Stimulated activated CD4-positive, alpha-beta T cell treated with anti-CD3 and anti-CD28 coated beads, Interleukin-4, amount 100 ng/mL, for 4 hours (primary cell): ENCODE measurements at places on chromosomes 7 and 10.

GRCh38 chr10:88802523-88803285, at the start of gene LIPM:
Gene LIPM (plus strand): TSS chr10:88802730. CDS start chr10:88802897, 167 bp downstream.
- DNase-seq = no peak

GRCh38 chr10:93218386-93218785, 144.7 kb downstream of the CYP26A1 start:
- no peak for DNase-seq

DNA sequence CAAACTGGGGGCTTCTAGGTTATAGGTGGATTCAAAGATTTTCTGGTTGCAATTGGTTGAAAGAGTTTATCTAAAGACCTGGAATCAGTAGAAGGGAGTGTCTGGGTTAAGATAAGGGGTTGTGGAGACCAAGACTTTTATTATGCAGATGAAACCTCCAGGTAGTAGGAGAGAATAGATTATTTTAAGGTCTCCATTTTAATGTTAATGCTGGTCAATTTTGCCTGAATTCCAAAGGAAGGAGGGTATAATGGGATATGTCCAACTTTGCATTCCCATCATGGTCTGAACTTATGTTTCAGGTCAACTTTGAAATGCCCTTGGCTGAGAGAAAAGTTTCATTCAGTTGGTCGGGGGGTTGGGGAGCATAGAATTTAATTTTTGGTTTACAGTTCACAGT, 44.3 kb upstream of the SEMA3E start:
- DNase-seq = no peak

GRCh38 chr7:94392393-94392786, 2.3 kb upstream of the COL1A2 start:
- no peak for DNase-seq

DNA sequence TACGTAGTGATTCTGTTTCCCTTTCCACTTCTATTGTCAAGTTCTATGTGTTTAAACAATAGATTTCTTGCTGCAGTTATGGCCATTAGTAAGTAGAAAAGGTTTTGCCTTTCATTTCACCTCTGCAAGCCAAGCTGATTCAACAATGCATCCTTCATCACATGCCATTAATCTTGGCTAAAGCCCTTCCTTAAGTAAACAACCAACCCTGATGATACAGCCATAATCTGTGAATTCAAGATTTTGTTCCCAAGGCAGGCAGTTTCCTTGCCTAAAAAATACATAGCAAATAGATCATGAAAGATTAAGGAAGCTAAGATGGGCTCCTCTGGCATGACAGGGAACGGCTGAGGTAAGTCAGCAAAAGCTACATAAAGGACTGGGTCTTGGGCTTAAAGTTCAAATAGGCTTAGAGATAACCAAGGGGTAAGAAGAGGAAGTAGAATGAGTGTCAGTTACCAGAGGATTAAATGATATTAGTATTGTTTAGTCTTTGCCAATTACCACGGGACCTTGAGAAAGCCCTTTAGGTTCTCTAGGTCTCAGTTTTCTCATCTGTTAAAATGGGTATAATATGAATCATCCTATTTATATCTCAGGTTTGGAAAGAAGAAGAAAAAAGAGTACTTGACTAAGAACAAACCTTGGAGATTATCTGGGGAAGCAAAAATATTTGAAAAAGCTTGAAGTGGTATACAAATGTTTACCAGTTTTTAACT, 35.9 kb upstream of the ANK3 start:
- DNase-seq = no peak
